ENCODE measurements at places on chromosomes 7 and 10.

GRCh38 chr7:96361116-96361857, 39.4 kb upstream of the SLC25A13 start:
- no peak for DNase-seq

- no peak for DNase-seq
Measured at GRCh38 chr10:69372126-69372980, 44.4 kb downstream of the TACR2 start.

GRCh38 chr10:112218960-112219359, 35.4 kb upstream of the GPAM start:
- no peak for DNase-seq

- no peak for DNase-seq
Measured at GRCh38 chr7:138276891-138277290, 183.2 kb upstream of the TRIM24 start.

- DNase-seq, result peak; percentile 87
Measured at GRCh38 chr7:130668258-130669084, at the start of gene COPG2. COPG2 (minus strand) TSS chr7:130668748; CDS start chr7:130668668, 80 bp downstream.

All from NCI-H446 (cell line).